Activated CD4-positive, alpha-beta T cell treated with anti-CD3 and anti-CD28 coated beads, Interleukin-2, amount 50 U/mL, for 24 hours (primary cell): ENCODE measurements at places on chromosomes 2 and 18.

- DNase-seq = no peak
Measured at GRCh38 chr2:156394033-156394741, 42.0 kb upstream of the GPD2 start.

GRCh38 chr2:142843731-142844130 lies 33.7 kb upstream of the KYNU start:
- no peak for DNase-seq

DNA sequence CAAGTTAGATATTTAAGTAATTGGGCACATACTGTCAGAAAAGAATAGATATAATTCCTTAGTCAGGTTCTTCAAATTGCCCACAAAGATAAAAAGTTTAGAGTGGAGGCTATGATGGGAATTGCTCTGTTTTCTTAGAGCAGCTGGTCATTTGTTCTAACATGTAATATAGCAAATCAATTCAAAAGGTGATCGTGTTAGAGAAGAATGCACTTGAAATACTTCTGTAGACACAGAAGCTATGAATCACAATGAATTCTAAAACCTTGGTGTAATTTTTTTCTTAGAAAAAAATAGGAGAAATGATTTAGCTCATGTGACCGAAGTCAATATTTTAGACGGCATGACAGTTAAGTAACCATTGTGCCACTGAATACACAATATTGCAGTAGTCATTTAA lies 918.1 kb upstream of the LRATD1 start:
- DNase-seq = no peak

DNA sequence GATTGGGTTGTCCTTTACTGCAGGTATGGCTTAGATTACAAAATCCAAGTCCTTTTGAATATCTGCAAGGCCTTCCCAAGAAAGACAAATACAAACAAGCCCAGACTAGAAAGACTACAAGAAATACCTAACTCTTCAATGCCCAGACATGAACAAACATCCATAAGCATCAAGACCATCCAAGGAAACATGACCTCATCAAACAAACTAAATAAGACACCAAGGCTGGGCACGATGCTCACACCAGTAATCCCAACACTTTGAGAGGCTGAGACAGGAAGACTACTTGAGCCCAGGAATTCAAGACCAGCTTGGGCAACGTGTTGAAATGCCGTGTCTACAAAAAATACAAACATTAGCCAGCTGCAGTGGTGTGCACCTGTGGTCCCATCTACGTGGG lies 31.7 kb downstream of the MAP4K3 start:
- DNase-seq = no peak

DNA sequence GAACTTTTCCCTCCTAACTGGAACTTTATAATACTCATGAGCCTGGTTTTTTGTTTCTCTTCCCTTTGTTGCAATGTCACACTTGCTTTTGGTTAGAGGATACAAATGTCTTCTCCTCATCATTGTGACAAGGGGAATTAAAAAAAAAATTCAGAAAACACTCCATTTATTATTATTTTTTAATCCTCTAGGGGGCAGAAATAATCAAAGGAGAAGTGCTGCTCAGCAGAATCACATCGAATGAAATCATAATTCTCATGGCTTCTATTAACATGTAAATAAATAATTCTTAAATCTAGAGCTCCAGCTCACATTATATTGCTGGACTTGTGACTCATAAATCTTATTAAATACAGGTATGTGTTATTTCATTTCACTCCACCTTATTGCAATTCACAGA lies 273.8 kb downstream of the TRIB2 start:
- no peak for DNase-seq

- no peak for DNase-seq
Measured at GRCh38 chr2:230824406-230824978, 40.2 kb upstream of the ITM2C start.

DNA sequence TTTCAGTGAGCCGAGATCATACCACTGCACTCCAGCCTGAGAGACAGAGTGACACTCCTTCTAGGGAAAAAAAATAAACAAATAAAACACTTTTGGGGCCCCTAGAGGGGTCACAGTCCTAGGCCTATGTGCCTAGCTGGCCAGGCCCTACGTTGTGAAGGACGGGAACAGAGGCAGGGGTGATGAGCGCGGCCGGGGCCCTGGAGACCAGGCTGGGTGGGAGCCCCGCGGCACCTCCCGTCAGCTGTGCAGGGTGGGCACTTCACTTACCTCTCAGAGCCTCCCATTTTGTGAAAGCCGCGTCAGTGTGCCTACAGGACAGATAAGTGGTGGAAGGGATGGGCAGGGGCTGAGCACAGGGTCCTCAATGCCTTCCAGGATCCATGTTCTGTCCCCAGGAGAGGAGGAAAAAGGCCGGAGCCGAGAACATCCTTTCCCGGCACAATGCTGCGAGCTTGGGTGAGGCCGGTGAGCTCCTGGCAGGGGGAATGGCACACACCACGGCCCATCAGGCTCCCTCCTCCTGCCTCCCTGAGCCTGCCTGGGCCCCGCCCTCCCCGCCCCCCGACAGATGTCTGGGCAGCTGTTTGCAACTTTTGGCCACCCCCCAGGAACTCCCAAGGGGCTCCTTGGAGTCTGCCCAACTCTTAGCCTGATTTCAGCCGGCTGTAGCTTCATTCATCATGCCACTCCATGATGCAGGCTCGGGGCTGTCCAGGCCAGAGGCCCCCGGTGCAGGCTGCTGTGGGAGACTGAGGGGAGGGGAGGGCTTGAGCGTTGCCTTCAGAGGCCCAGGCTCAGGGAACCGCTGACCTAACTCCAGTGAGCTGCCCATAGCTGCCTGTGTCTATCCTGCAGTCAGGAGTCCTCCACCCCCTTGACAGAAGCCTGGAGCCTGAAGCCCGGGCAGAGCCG lies 196.5 kb downstream of the TFCP2L1 start:
- no peak for DNase-seq

DNA sequence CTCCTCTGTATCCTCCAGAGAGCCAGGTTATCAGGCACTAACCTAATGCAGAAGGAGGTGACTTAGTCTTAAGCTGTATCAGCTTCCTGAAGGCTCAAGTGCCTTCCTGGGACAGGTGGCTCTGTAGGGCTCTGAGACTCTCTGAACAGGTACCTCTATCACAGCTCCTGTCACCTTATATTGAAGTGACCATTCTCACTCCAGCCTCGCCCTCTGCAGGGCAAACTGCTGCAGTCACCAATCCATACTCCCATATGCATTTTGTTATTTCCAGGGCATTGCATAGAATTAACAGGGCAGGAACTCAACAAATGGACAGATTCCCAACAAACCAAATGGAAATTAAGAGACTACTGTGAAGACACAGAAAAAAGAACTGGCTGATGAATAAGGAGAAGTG lies 203.0 kb upstream of the REV1 start:
- DNase-seq = no peak

DNA sequence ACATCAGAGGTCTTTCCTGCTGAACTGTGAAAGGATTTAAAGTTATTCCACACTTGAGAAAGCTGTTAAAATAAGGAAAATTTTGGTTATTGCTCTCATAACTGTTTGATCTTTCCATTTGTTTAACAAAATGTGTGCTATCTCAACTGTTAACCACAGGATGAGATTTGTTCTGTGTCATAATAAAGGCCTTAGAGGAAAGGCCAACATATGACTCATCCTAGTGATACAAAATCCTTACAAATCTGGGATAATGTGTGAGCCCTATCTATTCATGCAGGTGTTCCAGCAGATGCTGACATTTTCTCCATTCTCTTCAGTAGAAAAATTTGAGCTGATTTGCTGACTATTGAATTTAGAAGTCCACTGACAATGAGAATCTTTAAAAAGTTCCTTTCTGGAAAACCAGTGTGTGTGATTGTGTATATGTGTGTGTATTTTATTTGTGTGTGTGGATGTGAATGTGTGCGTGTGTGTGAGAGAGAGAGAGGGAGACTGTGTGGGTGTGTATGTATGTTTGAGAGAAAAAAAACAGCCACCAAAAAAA lies 1111.9 kb upstream of the GYPC start:
- DNase-seq = no peak

DNA sequence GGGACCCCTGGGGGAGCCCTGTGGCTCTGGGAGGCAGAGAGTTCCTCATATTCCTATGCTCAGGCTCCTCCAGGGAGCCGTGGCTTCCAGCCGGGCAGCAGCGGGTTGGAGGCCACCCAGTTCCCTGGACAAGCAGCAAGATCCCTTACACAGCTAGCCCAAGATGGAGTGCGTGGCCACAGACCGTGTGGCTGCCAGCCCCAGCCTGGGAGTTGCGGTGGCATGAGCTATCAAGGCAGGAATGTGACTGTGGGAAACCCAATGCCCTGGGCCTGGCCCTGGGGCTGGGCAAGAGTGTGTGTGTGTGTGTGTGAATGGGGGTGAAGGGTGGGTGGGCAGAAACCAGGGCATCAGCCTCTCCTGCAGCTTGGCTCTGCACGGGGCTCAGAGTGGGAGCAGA lies 130.5 kb downstream of the DYSF start:
- DNase-seq = no peak

DNA sequence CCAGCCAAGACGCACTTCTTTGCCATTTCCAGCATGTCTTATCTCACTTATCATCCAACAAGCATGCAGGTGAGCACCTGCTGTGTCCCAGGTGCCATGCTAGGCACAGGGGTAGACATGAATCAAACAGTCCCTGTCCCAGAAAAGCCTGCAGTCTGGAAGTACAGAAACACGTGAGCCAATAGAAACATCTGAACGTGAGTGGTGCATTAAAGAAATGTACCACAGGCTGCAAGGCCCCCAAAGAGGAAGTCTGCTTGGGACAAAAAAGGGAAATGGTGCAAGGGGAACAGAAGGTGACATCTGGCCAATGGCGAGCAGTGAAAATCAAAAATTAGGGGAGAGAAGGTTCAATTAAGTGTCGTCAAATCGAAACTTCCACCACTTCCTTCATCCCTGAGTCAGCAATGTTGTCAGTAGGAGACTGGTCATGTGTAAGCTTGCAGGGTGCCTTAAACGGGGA lies 17.6 kb upstream of the TMEM247 start:
- DNase-seq = no peak

DNA sequence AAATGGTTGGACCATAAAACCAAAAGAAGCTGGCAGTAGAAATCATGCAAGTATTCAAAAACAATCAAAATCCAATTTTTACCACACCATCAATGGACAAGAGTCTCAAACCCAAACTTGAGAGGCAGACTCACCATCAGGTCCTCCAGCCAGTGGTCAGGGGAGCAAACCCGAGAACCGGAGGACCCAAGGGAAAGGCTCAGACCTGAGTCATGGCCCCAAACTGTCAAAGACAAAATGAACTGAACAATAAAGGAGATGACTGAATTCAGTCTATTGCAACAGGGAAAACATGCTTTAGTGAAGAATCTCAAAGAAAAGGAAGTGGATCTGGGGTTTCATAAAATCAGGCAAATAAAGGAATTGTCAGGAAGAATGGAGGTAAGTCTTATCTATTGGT lies 150.7 kb upstream of the MGAT5 start:
- DNase-seq = no peak

- DNase-seq = no peak
Measured at GRCh38 chr2:138716183-138716582, 64.0 kb downstream of the NXPH2 start.

DNA sequence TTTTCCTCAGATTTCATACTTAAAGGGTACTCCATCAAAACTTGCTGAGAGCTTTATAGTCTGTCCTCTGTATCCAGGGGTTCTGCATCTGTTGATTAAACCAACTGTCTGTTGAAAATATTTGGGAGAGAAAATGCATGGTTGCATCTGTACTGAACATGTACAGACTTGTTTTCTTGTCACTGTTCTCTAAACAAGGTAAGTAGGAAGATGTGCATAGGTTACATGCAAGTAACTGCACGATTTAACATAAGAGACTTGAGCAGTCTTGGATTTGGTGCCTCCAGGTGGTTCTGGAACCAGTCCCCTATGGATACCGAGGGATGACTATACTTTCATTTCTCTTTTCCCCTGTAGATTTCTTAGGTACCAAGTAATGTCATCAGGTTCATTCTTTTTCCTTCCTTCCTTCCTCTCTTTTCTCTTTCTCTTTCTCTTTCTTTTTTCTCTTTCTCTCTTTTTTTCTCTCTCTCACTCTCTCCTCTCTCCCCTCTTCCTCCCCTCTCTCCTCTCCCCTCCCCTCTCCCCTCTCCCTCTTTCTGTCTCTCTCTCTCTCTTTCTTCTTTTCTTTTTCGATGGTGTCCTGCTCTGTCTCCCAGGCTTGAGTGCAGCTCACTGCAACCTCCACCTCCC lies 23.2 kb downstream of the ADNP2 start:
- DNase-seq = no peak

DNA sequence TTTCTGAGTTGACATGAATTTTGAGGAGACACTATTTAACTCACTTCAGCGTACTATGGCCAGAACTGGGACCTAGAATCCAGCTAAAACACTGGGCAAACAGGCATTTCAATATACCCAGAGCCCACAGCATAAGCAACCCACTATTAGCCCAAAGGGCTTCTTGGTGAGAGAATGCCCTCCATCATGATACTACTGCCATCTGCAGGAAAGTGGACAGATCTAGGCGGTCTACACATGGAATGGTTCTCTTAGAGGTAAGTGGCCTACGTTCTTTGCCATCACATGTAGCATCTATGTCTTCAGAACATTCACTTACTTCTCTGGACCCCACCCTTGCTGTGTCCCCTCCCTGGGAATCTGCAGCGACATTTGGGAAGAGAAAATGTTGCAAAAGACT lies 181.3 kb upstream of the LINC00305 start:
- no peak for DNase-seq
